ENCODE measurements at places on chromosomes 12 and 14.

GRCh38 chr14:85573406-85573805 is 43.5 kb downstream of the FLRT2 start:
- DNase-seq, result no peak

GRCh38 chr14:101082436-101083384 is 179.2 kb upstream of the RTL1 start:
- DNase-seq, result no peak

DNA sequence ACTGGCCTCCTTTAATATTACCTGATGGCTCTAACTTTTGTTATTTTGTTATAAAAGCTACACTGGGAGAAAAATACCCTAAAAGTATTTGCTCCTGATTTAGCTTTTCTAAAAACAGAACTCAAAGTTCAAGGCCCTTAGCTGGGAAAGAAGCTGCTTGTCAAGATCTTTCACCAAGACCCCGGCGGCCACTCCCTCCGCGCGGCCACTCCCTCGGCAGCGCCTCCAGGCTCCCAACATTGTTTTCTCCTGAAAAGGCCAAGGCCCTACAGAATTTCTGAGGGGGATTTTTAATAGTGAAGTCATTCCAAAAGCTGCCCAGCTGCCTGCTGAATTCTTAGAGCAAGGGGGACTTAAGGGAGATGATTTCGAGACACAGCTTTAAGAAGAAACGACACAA is 96.4 kb downstream of the NTN4 start:
- no peak for DNase-seq

DNA sequence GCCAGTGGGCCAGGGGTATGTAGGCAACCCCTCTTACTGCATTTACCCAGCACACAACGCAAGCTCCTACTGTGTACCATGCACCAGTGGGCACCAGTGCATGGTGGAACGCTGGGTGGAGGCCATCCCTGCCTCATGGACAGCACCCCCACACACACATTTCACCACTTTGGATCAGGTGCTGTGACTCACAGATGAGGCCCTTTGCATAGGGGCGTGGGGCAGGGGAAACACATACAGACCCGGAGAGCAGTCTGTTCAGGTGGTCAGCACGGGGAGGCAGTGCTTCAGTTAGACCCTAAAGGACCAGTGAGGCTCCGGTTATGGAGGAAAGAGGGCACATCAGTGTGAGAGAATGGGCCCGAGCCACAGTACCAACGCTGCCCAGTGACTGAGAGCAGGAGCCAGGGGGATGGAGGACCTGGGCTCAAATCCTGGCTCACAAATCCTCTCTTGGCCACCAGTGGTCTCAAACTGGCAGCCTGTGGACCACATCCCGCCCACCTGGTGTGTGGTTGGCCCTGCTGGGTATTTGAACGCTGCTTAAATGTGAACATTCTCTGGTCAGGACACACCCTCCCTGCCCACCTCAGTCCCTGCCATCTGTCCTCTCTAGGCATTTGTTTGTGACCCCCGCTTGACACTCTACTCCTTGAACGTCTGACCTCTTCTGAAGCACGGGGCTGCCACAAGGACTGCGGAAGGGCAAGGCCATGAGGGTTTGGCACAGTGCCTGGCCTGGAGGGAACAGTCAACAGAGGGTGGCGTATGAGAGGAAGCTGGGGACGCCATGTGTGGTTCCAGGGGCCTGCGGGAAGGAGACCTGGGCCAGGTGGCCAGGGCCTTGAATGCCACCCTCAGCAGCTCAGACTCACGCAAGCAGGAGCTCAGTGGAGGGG is 46.7 kb downstream of the FAM222A start:
- DNase-seq, result no peak

DNA sequence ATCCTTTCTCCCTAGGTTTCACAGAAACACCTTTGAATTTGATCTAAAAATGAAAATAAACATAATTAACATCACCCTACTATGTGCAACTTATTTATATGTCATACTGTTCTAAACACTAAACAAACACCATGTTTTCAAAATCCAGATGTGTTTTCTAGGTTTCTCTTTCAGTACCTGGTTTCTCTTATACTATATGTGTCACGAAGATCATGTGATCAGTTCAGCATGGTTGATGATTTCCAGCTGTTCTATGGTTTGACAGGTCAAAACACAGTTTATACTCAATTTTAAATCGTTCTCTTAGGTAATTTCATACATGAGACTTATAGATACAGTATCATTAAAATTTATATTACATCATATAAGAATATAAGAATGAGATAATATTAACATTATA is 373.1 kb downstream of the SOX5 start:
- DNase-seq, result no peak

- DNase-seq, result no peak
Observed at GRCh38 chr12:29533815-29534489, 36.5 kb upstream of the OVCH1 start.

- no peak for DNase-seq
Observed at GRCh38 chr12:75317784-75318183, 12.3 kb downstream of the CAPS2 start.

DNA sequence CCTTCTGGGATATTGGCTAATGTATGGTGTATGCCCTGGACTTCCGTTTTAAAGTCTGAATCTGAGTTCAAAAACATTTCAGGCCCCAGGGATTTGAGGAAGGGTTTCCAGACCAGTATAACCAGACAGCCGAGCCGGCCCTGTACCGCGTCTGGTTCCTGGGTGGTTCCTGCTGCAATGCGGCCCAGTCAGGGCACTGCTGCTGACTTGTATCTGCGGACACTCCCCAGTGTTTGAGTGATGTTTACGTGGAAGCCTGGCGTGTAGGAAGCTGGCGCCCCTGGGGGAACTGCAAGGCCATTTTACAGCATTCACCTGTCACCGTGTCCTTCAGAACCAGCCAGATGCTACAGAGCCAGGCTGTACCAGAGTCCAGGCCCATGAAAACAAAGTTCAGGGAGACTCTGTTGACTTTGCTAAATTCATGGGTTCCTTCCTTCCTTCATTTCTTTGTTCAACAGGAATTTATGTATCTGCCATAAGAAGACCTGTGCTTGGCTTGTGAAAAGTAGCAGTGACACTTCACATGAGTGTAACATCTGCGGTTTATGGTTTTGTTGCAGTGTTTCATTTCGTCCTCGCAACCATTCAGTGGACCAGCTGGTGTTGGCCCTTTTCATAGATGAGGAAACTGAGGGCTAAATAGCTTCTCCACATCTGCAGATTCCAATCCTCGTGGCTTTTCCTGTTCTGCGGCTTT is 16.8 kb downstream of the EML1 start:
- no peak for DNase-seq

- DNase-seq, result no peak
Observed at GRCh38 chr12:64672925-64673409, 62.7 kb downstream of the RASSF3 start.

DNA sequence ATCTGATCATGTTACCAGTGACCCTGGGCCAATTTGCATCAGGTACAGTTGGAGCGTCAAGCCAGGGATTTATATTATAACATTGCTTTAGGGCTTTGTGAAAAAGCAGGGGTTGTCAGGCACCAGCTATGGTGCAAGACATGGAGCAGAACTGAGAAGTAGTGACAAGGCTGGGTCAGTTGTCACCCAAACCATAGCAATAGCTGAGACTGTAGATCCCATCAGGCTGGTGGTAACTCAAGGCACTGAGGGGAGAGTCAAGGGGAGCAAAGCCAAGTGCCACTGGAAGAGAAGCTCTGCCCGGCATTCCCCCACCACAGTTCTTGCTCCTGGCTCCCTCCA is 16.9 kb downstream of the BCL2L14 start:
- DNase-seq, result no peak

- DNase-seq, result no peak
Observed at GRCh38 chr12:89384807-89385206, 32.5 kb upstream of the DUSP6 start.

DNA sequence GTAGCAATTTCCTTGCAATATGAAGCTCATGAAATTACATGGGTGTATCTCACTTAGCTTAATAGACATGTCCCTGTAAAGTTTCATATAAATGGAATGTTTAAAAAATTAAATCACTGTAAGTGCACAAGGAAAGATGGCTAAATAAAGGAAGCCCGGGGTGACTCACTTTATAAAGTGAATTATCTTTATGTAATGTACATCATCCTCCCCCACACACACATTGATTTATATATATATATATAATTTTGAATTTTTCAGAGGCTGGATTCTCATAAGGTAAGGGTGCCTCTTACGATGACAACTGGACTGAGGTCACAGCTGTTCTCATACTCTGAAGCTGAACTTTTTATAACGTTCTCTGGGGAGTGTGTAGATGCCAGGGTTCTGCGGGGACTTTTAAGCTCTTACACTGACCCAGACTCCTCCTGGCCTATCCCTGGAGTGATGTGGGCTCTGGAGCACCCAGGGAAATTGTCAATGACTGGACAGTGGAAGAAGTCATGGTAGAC is 108.7 kb upstream of the HIF1A start:
- DNase-seq, result no peak
